Common myeloid progenitor, CD34-positive (primary cell): ENCODE measurements at places on chromosomes 11 and 22.
A peak's percentile ranks its signal among the peaks of the same experiment; 100 is the strongest.

- DNase-seq: peak; percentile 34
Observed at GRCh38 chr22:32164075-32164860, 5.2 kb upstream of the C22orf42 start.

DNA sequence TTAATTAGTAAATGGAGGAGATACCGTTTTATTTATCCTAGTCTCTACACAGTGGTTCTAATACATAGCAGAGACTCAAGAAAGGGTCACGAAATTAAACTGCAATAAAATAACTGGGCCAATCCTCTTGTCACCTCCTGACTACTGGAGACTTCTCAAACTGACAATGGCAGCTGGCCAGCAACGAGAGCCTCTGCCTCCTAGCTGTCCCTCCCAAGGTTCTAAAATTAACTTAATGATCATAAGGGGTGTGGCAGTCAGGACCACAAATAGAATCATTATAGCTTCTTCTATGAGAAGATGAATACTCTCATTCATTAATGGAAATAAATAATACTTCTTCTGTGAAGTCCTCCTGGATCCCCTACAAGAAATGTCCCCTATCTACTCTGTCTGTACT is 63.8 kb upstream of the APOA1 start:
- no peak for DNase-seq

DNA sequence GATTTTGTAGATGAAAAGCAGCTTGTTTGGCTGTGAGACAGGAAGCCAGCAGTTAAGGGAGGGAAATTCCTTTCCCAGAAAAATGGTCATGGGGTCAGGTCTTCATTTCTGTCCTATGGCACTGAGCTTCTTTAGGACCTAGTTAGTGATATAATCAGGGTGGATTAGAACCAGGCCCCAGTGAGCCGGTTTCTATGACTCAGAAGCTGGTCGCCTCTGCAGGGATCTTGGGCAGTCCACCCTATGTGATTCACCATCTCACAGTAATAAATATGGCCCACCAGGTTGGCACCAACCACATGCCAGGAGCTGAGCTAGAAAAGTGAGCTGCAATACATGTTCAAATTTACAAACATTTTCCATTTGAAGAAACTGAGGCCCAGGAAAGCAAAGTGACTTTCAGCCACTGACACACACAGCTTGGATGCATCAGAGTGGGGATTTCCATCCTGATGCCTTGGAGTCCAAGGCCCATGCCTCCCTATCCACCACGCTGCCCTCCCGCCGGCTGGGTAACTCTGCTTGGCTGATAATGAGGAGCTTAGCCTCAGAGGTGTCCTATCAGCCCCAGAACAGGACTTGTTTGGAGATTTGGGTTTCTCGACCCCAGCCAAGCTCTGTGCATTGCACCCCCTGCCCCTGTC is 42.0 kb downstream of the CD82 start:
- no peak for DNase-seq

DNA sequence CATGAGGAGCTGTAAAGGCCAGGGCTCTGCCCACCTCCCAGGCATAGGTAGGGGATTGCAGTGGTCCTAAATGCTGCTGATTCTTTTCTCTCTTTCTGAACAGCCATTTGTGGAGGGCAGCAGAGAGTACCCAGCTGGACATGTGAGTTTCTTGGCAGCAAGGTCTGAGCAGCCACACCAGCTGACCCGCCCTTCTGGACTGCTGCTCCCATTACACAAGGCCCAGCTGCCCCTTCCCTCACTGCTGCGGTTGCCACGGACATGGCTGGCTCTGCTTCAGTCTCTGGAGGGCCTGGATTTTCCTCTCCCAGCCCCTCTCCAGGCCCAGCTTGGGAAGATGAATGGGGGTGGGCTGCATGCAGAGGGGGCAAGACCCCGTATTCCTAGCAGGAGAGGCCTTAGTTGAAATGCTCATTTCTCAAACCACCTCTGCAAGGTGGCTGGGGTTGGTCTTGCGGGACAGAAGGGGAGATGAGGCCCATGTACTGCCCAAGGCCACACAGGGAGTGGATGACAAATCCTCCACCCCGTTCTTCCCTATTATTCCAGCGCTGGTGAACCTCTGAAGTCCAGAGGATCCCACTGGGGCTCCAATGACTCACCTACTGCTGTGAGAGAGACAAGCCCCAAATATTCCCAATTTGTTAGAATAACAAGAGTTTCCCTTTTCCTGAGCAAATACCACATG is 4.6 kb downstream of the LGALS12 start:
- no peak for DNase-seq

DNA sequence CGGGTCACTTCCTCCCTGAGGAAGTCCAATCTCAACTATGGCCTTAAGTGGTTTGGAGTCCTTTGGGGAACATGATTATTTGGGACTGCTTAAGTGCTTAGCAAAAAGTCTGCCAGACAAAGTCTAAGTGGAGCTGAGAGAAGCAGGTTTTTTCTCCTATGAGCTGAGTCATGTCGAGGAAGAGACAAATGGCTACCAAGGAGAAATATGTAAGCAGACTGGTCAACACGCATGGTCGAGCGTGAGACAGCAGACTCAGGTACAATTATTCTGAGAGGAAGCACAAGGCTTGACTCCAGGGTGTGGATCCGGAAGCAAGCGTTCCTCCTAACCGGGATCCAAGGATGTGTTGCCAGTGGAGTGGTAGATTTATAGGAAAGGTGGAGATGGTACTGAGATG is 30.6 kb downstream of the UBASH3B start:
- no peak for DNase-seq

GRCh38 chr22:47567126-47568090 is 805.0 kb downstream of the TBC1D22A start:
- DNase-seq: no peak

DNA sequence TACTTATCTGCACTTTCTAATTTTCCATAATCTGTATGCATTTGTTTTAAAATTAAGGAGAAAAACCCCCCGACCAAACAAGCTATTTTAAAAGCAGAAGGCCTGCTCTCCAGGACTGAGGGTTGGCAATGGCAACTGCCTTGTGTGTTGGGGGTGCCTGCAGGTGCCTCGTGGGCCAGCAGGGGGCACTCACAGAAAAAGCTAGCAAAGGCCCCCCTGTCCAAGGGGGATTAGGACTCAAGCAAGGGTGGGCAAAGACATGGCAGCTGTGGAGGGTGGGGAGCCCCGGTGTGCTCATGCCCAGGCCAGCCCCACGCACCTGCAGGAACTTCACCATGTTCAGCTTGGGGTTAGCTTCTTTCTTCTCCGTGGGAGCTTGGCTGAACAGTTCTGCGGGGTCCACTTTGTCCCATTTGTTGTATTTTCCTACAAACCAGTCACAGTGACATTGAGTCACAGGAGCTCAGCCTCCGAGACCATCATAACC is 10.3 kb downstream of the TOP3B start:
- DNase-seq: peak; percentile 58
